ENCODE measurements at places on chromosomes 1 and 21. TPM values are rescaled to one million over a fixed set of nuclear protein-coding genes. Genes with fewer than 3 reads are reported as not detected.

DNA sequence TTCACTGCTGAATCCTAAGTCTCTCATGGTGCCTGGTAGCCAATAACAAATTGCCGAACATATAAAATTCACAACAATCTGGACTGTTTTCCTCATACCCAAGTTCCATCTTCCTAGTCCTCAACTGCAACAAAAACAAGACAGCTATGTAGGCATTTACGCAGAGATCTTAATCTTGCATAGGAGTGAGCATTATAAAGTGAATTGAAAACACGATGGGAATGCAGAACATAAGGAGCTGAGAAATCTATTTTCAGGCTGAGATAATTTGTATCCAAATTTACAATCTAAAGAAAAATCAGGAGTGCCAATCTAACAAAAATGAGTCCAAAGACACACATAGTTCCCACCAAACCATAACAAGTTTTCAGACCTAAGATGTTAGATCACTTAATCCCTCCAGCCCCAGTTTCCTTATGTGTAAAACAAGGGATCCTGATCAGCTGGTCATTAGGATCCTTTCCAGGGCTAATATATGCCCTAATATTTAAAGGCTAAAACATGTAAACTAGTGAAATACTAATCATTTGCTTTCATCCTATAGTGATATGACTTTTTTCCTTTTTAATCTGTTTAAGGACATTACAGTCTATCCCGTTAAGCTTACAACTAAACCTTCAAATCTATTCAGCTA lies 1.9 kb downstream of the SLC16A1 start:
- no peak for DNase-seq

- no peak for DNase-seq
Observed at GRCh38 chr1:221141606-221142285, 262.5 kb downstream of the HLX start.

DNA sequence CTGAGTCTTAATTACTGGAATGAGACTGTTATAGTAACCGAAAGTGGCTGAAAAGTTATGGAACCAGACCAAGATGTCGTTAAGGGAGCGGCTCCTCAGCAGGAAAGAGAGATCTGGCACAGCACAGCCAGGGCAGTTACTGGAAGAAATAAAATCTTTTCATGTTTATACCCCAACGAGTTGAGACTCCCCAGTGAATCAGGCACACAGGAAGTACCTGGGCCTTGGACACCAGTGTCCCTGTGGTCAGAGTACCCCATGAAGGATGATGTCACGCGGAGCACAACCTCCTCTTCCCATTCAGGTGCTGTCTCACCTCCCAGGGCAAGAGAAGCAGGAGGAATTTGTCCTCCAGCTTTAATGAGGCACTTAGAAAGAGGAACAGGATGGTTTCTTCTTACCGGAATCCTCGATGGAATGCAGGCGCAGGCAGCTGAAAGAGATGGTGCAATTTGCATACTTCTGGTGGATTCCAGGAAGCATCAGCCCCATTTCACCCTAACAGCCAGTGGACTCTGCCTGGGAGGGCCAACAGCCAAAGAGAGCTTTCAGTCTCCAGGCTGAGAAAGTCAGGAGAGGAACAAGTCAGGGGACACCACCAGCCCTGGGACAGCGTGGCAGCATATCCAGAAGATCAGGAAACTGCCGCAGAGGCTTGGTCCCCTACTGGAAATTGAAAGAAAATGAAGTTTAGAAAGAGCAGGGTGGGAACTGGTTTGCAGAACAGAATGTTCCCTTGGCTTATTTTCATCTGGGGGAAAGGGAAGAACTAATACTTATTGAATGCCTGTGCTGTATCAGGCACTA lies 35.9 kb upstream of the CTTNBP2NL start:
- DNase-seq, result no peak

- no peak for DNase-seq
Observed at GRCh38 chr1:160674415-160674814, 27.6 kb upstream of the SLAMF1 start.

DNA sequence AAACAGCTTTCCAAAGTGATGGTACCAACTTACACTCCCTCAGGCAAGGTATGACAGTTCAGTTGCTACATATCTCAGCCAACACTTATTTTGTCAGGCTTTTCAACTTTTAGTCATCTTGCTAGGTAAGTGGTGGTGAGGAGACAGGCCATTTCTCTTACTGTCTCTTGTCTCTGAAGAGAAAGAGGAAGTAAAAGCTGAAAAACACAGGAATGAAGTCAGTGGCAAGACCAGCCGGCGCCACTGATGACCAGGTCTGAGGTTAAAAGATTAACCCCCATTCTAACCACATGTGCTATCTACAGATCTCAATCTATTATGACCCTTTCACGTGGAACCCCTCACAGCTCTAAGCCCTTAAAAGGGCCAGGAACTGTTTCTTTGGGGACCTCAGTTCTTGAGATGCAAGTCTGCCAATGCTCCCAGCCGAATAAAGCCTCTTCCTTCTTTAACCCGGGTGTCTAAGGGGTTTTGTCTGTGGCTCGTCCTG lies 4.2 kb downstream of the ADCY10 start:
- DNase-seq, result no peak

DNA sequence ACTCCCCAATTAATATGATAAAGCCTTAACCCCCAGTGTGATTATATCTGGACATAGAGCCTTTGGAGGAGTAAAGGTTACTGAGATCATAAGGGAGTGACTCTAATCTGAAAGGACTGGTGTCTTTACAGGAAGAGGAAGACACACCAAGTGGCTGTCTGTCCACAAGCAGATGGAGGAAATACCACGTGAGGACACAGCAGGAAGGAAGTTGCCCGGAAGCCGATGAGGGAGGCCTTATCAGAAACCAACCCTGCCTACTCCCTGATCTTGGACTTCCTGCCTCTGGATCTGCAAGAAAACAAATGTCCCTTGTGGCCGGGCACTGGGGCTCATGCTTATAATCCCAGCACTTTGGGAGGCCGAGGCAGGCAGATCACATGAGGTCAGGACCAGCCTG lies 110.3 kb upstream of the CHRM3 start:
- no peak for DNase-seq

- DNase-seq, result no peak
Observed at GRCh38 chr21:45800339-45801080, 157.0 kb downstream of the PCBP3 start.

- DNase-seq, result no peak
Observed at GRCh38 chr1:110064576-110065337, 5.7 kb downstream of the ALX3 start.

Gene LCE2B
- not detected for total RNA-seq

GRCh38 chr1:199490769-199491527 lies 536.6 kb upstream of the NR5A2 start:
- no peak for DNase-seq

Gene B3GALT5
- total RNA-seq, result not detected

- DNase-seq, result no peak
Observed at GRCh38 chr1:203640723-203641502, 14.3 kb downstream of the ATP2B4 start.

Gene MAEL
- not detected for total RNA-seq

DNA sequence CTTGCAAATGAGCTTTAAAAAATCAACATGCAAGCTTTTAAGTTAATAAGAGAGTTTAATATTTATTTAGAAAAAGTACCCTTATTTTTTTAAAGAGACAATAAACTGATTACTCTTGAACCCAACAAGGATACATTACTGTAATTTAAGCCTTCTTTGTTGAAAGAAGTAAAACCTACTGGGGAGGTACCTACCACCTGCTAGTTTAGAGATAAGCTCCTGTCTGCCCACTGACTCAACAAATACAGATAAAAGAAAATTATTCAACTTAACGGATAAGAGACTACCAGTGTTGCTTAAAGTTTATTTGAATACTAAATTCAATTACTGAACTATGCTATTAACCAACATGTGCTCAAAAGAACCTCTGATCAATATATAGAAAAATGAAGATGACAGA lies 23.1 kb downstream of the USP24 start:
- no peak for DNase-seq

Gene VAV3
- total RNA-seq, result 7.8 TPM

DNA sequence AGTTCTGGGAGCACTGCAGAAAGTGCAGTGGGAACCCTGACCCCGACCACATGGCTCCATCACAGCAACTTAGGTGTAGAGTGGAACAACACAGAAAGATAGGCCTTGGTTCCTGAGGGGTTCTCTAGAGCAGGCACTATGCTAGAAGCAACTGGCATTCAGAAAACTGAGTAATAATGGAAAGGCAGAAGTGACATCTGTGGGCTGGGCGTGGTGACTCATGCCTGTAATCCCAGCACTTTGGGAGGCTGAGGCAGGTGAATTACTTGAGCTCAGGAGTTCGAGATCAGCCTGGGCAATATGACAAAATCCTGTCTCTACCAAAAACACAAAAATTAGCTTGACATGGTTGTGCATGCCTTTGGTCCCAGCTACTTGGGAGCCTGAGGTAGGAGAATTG lies 5.3 kb downstream of the MRPS15 start:
- DNase-seq, result no peak

GRCh38 chr1:97906567-97907241 lies 14.1 kb downstream of the DPYD start:
- DNase-seq, result no peak

Gene TAL1
- not detected for total RNA-seq

DNA sequence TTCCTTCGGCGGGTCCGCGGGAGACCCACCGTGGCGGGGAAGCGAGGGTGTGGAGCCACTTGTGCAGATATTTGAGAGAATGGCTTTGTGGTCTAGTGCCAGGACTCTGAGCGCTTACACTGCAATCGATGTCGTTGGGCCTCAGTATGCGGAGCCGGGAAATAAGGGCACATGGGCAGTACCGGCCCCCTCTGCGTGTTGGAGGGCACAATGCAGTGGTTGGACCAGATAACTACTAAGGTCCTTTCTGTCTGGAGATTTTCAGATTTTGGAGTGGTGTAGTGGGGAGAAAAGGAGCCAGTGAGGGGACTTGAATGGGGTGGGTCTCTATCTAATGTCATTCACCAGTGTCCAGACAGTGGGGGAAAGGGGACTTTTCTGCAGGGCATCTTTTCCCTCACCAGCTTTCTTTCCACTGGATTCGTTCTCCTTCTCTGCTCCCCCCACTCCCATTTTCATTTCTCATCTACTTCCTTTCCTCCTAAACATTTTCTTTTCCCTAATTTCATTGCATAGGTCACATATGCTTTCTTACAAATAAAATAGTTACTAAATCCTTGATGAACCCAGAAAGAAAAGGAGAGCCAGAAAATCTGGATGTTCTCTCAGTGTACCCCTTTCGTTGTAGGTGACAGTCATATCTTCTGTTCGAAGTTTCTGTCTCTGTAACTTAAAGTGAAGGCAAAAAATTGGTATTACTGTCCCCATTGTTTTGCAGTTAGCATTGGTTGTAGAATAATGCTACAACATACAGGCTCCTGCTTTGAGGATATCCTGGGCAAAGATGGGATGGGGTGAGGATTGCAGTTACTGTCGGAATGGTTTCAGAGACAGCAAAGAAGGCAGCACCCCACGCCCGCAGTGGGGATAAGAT lies 1.4 kb downstream of the ATF3 start:
- no peak for DNase-seq

DNA sequence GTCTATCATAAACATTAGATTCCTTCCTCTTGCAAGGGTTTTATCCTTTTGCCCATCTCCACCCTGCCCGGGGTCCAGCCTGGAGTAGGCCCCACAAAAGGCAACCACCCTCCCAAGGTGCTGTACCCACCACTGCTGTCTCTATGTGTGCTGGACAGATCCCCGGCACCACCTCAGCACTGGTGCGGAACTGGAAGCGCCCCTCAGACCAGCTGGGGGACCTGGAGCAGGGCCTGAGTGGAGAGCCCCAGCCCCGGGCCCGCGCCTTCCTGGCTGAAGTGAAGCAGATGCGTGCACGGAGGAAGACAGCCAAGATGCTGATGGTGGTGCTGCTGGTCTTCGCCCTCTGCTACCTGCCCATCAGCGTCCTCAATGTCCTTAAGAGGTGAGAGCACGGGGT lies 5.9 kb downstream of the HCRTR1 start:
- no peak for DNase-seq

DNA sequence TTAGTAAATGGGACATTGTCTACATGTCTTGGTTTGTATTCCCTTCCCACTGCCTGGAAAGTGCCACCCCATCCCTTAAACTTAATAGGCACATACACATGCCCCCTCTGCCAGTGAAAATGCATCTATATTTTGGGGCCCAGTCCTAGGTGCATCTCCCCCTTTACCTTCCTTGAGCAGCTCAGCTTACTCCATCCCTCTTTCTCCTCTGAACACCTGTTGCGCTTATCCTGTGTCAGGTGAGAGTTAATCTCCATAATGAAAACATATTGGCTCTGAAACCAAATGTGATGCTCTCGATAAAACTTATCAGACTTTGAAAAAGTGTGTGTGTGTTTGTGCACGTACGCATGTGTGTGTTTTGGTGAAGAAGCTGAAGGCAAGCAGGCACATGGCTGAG lies 15.4 kb upstream of the SUCO start:
- DNase-seq, result no peak

GRCh38 chr1:111733183-111733991 lies 5.8 kb downstream of the INKA2 start:
- DNase-seq, result no peak

DNA sequence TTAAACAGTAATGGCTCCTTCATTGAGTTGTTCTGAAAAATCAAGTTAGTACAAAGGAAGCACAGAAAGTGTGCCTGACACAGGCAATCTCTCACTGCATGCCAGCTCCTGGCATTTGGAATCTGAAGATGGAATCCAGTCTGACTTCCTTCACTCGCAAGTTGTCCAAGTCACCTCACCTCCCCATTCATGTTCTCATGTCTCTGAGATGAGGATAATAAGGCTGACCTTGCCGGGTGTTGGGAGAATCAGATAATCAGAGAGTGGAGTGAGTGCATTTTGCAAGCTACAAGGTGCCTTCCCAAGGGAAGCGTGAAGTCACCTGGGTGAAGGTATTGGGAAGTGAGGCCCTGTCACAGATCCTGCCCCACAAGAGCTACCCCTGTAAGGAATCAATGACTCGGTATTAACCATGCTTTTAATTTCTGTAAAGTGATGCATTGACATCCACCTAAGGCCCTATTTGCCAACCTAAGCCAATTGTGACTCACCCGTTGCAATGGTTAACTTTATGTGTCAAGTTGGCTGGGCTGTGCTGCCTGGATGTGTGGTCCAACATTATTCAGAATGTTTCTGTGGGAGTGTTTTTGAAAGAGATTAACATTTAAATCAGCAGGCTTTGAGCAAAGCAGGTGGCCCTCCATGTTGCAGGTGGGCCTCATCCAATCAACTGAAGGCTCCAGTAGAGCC lies 62.5 kb upstream of the TARBP1 start:
- DNase-seq, result no peak

DNA sequence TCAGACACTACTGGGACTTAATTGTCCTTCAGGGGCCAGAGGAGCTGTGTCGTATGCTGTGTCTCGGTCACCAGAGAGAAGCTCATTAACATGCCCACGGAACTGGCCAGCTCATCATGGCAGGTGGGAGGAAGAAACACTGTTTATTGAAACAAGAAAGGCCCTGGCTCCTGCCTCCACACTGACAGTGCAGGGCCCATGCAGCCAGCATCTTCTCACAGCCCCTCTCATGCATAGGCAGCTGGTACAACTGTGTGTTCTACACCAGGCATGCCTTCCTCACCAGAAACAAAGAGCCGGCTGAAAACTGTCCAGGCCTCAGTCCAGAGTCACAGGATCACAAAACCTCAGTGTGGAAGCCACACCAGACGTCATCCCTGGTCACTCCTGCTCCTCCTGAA lies 106.0 kb downstream of the UBE2U start:
- no peak for DNase-seq

- DNase-seq, result no peak
Observed at GRCh38 chr21:42010507-42011495, 641 bp upstream of the ZBTB21 start.
